Left cardiac atrium (tissue), 4 donors: ENCODE measurements at places on chromosomes 5 and 9. TPM values are rescaled to one million over a fixed set of nuclear protein-coding genes. Genes with fewer than 3 reads are reported as not detected.

DNA sequence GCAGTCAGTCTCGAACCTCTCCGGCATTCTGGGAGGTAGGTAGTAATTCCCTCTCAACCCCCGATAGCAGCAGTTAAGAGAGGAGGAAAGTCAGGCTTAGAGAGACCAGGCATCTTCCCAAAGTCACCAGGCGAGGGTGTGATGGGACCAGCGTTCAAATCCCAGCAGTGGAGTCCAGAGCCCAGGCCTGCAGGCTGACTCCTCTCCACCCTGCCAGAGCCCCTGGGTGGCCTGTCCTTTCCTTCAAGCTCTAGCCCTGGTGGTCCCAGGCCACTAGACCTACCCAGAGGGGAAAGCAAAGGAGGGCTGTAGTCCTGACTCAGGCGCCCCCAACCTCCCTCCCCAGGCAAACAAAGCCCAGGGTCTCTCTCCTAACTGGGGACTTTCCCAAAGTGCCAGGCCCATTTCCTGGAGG is 4.2 kb upstream of the NR5A1 start:
- DNase-seq: no peak

ADAMTSL2 gene
- total RNA-seq: 13.9 TPM

DNA sequence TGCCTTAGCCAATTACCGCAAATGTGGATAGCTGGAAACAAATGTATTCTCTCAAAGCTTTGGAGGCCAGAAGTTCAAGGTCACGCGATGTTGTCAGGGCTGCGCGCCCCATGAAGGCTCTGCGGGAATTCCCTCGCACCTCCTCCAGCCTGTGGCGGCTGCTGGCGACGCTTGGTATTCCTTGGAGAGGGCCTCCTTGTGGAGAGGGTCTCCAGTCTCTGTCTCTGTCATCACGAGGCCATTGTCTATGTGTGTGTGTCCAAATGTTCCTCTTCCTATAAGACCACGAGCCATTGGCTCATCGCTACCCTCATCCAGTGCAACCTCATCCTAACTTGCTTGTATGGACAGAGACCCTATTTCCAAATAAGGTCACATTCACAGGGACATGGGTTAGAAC is 97.5 kb downstream of the ANKRD33B start:
- DNase-seq: no peak

CDH9 gene
- total RNA-seq: not detected
